Stimulated activated naive CD4-positive, alpha-beta T cell (primary cell): ENCODE measurements at places on chromosomes 11 and 22.

DNA sequence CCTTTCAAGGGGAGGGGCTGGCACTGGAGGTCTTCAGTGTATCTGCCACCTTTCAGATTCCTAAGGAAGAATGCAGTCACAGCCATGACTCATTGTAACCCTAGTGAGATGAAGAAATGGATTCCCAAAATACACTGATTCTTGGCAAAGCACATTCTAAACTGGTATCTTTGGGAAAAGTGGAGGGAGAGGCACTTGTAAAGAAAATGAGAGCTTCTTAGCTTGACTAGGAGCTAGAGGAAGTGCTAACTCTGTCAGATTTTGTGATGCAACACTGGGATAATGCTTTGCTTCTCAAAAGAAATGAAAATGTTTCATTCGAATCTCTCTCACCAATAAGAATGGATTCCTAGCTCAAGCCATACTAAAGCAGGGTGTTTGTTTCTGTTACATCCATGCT, 14.3 kb downstream of the NRIP3 start:
- no peak for DNase-seq

- DNase-seq: no peak
These were observed 1.9 kb downstream of the GRAMD4 start for GRCh38 chr22:46622081-46622521.

DNA sequence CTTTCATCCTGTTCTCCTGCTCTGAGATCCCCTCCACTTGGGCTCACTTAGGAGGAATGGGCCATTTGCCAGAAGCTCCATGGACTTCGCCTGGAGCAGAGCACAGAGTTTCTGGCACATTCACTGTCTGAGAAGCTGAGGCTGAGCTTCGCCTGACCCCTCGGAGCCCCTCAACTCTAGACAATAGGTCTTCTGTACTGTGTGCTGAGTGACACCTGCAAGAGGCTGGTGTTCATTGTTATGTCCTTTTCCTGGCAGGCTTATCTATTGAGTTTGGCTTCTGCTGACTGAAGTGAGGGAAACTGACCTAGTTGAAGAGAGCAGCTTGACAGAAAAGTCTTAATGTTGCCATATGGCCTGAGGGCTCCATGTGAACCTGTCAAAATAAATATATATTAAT, 124.3 kb downstream of the EHF start:
- DNase-seq: no peak

- DNase-seq: no peak
These were observed 253.9 kb downstream of the LARGE1 start for GRCh38 chr22:33666279-33666960.

- DNase-seq: no peak
These were observed 246.6 kb downstream of the MN1 start for GRCh38 chr22:27554841-27555456.

DNA sequence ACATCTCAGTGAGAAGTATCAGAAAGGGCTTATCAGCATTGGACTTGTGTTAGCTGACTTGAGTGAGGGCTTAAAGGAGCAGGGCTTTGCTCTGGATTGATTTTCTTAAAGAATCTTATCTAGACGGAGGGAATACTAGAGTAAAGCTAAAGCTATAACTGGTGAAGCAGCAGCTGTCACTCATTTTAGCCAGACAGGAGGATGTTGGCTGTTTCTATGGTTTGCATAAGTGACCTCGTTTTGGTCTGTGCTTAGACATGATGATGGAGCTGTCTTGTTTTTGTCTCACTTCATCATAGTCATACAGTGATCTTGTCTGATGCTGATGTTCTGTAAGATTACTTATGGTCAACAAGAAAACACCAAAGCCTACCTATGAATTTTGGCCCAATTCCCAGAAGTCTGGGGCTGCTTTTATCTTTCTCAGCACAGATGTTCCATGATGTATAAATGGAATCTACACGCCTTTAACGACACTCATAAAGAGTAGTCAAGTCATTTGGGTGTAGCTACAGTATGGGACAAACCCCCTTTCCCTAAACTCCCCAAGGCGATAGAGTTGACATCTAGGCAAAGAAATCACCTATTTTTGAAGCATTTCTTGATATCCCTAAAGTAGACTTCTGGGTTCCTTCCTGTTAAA, 77.5 kb upstream of the UCP3 start:
- DNase-seq: no peak

DNA sequence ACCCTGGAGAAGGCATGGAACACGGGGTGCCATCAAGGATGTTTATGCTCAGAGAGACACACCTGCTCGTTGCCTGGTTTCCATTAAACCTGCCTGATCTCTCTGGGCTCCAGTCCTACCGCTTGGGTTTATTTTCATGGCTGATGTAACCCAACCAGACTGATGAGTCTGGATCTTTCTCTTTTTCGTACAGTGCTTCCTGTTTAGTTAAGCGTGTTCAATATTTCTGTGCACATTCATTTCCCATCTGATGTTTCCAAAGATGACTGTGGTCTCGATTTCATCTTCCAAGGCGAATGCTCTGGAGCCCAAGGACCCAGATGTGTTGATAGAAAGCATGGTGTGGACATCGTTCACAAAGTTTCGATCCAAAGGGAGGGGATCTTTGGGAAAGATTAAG, 84.3 kb downstream of the SNX19 start:
- no peak for DNase-seq

DNA sequence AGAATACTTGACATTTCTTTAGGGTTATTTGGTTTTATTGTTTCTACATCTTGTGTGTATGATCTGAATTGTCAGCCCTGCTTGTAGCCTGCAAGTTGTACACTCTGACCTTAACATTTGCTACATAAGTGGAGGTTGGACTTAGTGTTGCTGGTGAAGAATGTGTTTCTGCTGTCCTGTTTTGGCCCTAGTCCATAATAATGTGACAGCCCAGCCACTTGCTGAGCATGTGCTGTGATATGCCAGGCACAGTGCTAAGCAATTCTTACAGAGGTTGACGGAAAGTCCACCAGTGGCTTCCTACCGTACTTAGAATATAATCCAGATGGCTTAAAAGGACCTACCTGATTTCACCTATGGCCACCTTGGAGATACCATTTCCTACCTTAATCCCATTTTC, 526.6 kb downstream of the NELL1 start:
- DNase-seq: no peak

DNA sequence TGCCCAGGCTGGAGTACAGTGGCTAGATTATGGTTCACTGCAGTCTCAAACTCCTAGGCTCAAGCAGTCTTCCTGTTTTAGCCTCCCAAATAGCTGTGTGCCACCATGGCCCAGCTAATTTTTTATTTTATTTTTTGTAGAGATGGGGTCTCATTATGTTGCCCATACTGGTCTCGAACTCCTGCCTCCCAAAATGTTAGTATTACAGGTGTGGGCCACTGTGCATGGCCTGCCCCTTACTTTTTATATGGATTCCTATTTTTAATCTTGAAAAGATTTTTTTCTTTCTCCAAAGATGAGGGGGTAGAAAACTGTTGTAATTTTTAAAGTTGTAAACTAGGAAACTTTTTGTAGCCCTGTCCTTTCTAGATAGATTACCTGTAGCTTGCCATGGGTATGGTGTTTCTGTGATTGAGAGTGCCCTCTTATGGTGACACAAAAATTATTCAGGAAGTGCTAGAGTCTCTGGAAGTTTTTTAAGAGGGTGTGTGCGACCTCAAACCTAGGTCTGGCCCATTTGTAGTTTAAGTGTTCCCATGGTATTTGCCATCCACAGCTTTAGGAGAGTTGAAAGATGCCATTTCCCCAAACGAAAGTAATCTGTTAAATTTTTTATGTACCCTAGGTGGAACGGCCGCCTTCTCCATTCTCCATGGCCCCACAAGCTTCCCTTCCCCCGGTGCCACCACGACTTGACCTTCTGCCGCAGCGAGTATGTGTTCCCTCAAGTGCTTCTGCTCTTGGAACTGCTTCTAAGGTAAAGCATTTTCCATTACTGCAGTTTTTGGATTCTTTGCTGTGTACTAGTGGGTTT, 32.4 kb downstream of the MCAM start:
- DNase-seq: peak; percentile 42

- no peak for DNase-seq
These were observed at the start of gene LUZP2 for GRCh38 chr11:24496736-24497725. Gene LUZP2, plus strand, starts transcription at chr11:24497053.

- DNase-seq: no peak
These were observed 12.3 kb upstream of the CD5 start for GRCh38 chr11:61089806-61090491.

DNA sequence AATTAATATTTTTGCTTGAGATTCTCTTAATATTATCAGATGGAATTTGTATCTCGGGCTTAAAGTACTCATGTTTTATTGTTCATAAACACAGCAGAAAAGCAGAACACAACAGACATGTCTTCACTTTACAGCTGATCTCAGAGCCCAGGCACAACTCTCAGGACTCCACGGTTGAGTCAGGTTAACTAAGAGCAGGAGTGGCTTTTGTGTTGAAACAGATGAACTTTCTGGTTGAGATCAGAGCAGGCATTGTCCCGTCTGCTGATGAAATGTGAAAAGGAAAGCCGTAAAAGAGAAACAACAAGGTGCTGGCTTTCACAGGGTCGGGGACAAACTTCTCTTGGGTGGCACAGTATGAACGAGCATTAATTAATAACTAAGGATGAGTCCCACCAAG, 49.0 kb downstream of the JHY start:
- no peak for DNase-seq

GRCh38 chr22:39915295-39915726, 14.4 kb downstream of the GRAP2 start:
- no peak for DNase-seq

DNA sequence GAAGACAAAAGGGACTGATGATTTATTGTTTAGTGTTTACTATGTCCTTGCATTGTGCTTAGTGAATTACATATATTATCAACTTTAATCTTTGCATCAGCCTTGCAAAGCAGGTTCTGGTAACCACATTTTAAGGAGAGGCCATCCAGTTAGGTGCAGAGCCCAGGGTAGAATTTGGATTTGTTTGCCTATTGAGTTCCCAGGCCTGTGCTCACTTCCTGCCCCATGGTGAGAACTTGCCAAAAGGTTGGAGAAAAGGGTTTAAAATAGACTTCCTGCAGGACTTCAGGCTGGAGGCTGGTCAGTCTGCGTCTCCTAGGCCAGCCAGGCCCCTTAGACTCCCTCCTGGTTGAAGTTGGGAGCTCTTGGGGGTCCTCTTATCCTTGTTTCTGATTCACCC, 72.1 kb downstream of the ATXN10 start:
- DNase-seq: no peak

GRCh38 chr22:25176175-25176574, 23.5 kb upstream of the CRYBB3 start:
- DNase-seq: no peak

- DNase-seq: no peak
These were observed 79.4 kb downstream of the PRR5L start for GRCh38 chr11:36375353-36376008.

GRCh38 chr22:36971341-36972125, 47.7 kb downstream of the TST start:
- no peak for DNase-seq

- no peak for DNase-seq
These were observed 36.1 kb upstream of the ANKK1 start for GRCh38 chr11:113351480-113351879.

GRCh38 chr22:36816636-36817524, at the start of gene PVALB:
Gene PVALB, minus strand, starts transcription at chr22:36817035. Its CDS starts 30 bp downstream, at chr22:36817005.
- DNase-seq: no peak

GRCh38 chr11:34086554-34087283, 18.7 kb upstream of the NAT10 start:
- DNase-seq: no peak

DNA sequence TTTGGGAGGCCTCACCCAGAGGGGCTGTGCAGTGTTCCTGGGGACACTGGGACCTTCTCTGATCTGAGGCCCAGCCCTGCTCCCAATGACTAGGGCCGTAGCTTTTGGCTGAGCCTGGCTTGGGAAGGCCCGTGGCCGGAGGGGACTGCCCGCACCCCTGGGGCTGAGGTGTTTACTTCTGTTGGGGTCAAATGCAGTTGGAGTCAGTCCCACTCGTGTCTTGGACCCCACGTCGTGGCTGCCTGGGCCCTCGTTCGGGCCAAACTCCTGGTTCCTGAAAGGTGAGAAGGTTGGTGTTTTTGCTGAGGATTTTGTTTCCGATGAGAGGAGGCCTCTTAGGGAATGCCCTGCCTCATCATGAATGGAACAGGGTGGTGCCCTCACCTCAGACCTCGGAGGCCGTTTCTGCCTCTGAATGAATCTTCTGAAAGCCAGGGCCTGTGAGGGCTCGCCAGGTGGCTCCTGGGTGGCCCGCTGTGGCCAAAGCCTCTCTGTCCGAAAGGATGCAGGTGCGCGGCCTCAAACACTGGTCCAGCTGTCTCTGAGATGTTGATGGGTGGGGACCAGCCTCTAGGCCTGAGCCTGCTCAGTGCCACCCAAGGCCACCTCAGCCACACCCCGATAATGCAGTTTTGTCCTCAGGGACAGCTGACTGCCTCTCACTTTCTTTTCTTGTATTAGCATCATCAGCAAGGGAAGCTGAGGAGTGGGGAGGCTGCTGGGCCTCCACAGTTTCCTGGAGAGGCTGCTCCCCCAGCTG, 40.3 kb upstream of the A4GALT start:
- no peak for DNase-seq

GRCh38 chr11:79226126-79226525, 214.7 kb downstream of the TENM4 start:
- no peak for DNase-seq

GRCh38 chr11:125345421-125346178, 150.5 kb downstream of the FEZ1 start:
- peak; percentile 13 for DNase-seq

GRCh38 chr22:45817745-45818423, 146.2 kb downstream of the ATXN10 start:
- DNase-seq: no peak

DNA sequence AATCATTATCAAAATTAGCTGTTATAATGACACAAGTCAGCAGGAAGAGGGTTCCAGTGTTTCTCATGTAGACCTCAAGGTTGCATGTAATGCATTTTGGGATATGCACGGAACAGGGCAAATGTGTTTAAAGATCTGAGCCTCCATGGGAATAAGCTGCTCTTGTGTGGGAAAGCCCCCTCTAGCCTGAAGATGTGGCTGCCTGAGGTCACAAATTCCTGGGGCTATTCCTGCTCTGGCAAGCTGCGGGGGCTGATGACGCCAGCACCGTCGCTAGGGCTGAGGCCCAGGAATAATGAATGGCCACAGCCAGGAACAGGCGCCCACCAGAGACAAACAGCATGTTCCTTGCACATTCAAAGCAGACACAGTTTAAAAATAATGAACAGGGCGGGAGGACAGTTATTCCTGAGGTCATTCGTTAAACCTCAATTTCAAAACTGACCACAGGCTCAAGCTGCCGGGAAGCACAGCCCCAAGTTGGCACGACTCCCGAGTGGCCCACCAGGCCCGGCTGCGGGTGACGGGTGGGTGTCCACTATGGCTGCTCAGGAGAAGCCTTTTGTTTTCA, 11.7 kb downstream of the OSBPL5 start:
- no peak for DNase-seq
